ENCODE measurements at places on chromosomes 6 and 20. TPM values are rescaled to one million over a fixed set of nuclear protein-coding genes. Genes with fewer than 3 reads are reported as not detected.

DNA sequence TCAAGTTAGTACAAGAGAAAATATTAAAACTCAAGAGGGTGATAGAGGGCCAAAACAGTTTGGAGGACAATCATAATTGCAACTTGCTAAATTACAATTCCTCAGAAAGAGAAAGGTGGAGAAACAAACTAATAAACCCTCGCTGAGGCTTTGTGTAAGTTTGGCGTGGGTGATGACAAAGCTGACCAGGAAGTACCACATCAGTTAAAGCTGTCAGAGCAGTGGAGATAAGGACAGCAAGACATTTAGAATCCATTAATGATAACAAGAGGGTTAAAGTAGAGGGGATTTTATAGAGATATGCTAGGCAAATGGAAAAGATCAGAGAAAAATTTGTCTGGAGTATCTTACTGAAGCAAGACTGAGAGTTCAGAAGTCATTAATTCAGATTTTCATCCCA is 334.4 kb downstream of the TFAP2B start:
- H3K27ac ChIP-seq = no peak overlapping the region
- no peak overlapping the region for H3K4me3 ChIP-seq
- H3K27me3 ChIP-seq = no peaks in the 10 kb centered on the region
- DNase-seq = no peak
- H3K36me3 ChIP-seq = no peaks in the 10 kb centered on the region
- no peaks in the 10 kb centered on the region for H3K4me1 ChIP-seq

- H3K4me1 ChIP-seq = no peaks in the 10 kb centered on the region
- DNase-seq = no peak
- H3K27ac ChIP-seq = no peak overlapping the region
- no peaks in the 10 kb centered on the region for H3K27me3 ChIP-seq
Observed at GRCh38 chr6:3320238-3320811, 61.6 kb downstream of the PSMG4 start.

GRCh38 chr6:149939356-149939648 is 2.5 kb upstream of the ULBP2 start:
- H3K36me3 ChIP-seq = no peaks in the 10 kb centered on the region
- peaks cover 23% of the 10 kb centered on the region for H3K4me1 ChIP-seq
- no peak overlapping the region for H3K27ac ChIP-seq

GRCh38 chr6:33868141-33868540 is 64.3 kb upstream of the MLN start:
- no peaks in the 10 kb centered on the region for H3K4me1 ChIP-seq
- H3K27ac ChIP-seq = no peak overlapping the region
- H3K4me3 ChIP-seq = no peak overlapping the region
- no peaks in the 10 kb centered on the region for H3K36me3 ChIP-seq
- H3K27me3 ChIP-seq = no peaks in the 10 kb centered on the region

SLC32A1 gene
- total RNA-seq = not detected

- no peaks in the 10 kb centered on the region for H3K27me3 ChIP-seq
- no peak for DNase-seq
- H3K4me3 ChIP-seq = no peak overlapping the region
- no peak overlapping the region for H3K27ac ChIP-seq
- peaks cover 17% of the 10 kb centered on the region for H3K4me1 ChIP-seq
- H3K36me3 ChIP-seq = peaks cover 34% of the 10 kb centered on the region
Observed at GRCh38 chr20:41437836-41438235, 71.2 kb upstream of the EMILIN3 start.

All from Karpas-422 (cell line).